CD4-positive, alpha-beta T cell treated with Interleukin-17A for 1 hour (primary cell): ENCODE measurements at places on chromosomes 3 and 15.
A peak's percentile ranks its signal among the peaks of the same experiment; 100 is the strongest.

DNA sequence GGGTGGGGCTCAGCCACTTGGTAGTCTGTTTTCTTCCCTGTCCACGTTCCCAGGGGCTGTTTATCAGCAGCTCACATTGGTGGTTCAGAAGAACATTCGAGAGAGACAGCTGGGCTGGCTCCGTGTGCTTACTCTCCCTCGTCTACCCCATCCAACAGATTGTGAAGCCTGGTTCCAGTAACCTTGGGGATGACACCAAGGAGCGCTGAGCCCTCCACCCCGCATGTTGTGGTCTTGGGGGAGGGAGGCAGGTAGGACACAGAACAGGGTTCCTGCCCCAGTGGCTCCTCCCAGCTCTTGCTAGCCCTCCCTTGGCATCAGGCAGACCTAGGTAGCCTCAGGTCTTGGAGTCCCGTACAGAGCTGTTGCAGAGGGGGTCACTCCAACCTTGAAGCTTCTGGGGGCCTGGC is 33.1 kb downstream of the KLF13 start:
- DNase-seq, result no peak

- no peak for DNase-seq
Measured at GRCh38 chr15:70741677-70742293, 21.6 kb downstream of the UACA start.

DNA sequence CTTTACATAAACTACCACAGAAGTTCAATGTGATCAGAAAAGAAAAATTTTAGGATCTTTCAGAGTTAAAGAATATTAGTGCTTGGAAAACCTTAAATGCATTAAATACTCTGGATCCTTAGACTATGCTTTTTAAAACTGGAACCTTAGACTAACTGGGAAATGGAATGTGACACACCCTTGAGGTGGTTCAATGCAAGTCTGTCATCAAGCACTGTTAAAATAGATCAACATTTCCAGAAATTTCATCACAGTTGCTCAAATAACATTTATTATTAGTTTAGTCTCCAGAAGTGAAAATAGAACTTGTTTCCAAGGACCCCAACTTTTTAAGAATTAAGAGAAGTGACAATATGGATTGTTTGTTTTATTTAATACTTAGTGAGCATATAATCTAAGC is 71.8 kb downstream of the GAP43 start:
- DNase-seq, result no peak

- no peak for DNase-seq
Measured at GRCh38 chr15:97316362-97316761, 644.1 kb upstream of the ARRDC4 start.

DNA sequence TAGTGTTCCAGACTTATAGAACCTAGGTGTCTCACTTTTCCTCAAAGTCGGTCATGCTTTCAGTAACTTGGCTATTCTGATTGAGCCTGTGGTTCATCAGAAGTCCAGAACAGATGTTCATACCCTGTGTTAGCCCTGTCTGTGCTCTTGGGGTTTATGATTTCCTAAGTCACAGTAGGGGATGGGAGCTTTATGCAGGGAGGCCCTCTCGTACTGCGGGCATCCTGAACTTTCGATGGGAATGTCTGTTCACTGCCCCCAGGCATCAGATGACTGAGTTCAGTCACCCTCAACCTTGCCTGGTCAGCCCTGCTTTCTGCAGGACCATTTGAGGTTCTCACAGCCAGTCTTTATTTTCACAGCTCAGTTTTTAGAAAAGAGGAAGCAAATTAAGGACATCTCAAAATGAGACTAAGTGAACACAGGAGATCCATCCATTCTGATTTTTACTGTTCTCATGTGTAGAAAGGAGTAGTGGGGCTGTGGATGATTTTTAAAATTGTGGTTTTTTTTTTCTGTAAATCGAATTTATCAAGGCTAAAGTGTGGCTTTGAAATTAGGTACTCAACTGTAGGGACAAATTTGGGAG is 71.3 kb downstream of the CMTM8 start:
- DNase-seq, result no peak

DNA sequence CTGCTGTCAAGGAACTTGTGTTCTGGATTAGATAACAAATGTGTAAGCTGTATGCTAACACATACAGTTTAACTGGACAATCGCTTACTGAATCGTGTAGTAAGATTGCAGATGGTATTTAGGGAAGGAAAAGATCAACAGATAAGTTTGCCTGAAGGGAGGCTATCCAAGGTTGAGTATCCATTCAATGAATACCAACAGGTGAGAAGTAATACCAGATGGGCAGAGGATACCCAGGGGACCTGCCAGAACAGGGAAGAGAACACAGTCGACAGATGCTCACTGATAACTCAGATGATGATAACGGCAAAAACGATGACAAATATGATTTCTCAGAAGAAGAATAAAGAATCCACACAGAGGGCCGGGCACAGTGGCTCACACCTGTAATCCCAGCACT is 3.2 kb upstream of the UACA start:
- DNase-seq, result no peak

DNA sequence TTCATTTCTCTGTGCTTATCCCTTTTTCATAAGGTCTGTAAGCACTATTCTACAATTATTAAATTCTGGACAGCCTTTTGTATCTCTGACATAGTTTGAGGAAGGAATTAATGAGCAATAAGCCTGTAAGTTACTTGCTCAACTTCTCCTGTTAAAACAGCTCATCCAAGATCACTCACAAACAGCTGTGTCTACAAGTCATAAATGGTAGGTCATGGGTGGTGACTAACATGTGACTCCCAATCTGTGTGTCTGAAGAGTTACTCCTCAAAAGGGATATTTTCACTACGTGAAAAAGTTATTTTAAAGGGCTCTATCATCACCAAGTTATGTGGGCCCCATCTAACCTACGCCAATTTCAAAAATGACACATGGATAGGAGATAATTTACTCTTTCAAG is 145.2 kb upstream of the CBLB start:
- DNase-seq, result no peak

- DNase-seq, result no peak
Measured at GRCh38 chr3:136957751-136958288, at the start of gene IL20RB. TSS of gene IL20RB (plus strand) at chr3:136957983. CDS start at chr3:136958114, 131 bp downstream.

DNA sequence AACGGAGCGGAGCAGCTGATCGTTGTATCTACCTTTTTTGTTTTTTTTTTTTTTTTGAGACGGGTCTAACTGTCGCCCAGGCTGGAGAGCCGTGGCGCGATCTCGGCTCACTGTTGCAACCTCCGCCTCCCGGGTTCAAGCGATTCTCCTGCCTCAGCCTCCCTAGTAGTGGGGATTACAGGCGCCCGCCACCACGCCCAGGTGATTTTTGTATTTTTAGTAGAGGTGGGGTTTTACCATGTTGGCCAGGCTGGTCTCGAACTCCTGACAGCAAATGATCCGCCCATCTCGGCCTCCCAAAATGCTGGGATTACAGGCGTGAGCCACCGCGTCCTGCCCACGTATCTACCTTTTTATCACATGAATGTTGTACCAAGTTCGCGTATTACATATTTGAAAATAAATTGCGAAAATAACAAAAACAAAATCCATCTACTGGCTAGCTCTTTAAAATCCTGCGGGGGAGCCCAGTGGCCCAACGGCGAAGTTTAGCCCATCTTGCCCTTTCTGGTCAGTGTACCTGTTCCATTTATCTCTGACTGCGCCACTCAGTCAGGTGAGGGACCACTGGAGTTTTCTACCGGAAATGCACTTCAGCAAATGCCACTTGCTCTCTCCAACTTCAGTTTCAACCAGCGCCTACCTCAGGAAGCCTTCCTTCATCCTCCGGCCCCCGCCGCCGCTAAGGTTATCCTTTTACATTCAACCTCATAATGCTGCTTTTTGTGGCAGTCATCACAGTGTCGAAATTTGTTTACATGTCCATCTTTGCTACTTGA is 1.2 kb upstream of the EIF3J start:
- peak; percentile 36 for DNase-seq

DNA sequence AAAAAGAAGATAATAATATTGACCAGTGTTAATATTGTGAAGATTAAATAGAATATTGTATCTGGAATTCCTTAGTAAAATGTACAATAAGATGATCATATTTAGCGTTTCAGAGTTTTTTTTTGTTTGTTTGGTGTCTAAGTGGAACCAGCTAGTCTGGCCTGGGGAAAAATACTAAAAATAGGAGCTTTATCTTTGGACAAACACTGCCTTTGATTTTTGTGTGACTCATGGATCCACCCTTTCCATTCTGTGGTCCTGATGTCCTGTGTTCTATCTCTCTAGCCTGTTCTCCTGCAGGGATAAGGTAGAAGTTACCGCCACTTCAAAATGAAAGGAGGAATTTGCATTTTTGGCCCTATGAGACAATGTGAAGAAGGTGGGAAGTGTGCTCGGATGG is 79.7 kb upstream of the CRBN start:
- DNase-seq, result no peak

GRCh38 chr3:5022187-5022965 is 43.1 kb downstream of the BHLHE40 start:
- no peak for DNase-seq

DNA sequence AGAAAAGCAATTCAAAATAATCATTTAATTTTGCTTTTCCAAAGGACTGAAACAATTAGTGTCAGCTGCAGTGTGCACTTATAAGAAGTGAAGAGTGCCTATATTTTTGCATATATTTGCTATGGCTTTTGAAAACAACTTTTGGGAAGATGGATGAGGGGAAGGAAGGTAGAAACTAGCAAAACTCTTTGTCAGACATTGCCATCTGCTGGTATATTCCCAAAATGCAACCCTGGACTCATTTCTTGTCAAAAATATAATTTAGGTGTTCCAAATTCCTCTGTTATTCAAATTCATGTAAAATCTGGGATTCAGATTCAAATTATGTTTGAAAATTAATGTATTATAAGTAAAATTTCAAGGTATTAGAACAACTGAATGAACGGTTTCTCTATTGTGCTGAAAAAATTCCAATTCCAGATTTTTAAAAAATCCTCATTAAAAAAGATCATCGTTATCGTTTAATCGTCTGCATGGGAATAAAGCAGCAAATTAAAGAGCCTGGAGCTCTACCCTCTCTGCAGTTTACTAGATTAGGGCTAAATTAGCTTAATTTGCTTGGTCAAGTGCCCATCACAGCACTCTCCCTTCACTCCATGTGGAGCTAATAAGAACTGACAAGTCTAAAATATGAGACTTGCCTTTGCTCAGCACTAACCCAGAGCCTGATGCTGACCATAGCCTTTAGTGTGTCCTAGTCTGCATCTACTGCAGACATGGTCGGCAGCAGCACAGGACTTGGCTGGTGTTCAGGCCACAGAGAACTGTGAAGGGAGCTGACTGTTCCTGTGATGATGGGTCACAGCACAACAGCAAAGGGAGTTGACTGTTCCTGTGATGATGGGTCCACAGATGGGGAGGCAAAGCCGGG is 67.9 kb upstream of the MITF start:
- peak; percentile 7 for DNase-seq

DNA sequence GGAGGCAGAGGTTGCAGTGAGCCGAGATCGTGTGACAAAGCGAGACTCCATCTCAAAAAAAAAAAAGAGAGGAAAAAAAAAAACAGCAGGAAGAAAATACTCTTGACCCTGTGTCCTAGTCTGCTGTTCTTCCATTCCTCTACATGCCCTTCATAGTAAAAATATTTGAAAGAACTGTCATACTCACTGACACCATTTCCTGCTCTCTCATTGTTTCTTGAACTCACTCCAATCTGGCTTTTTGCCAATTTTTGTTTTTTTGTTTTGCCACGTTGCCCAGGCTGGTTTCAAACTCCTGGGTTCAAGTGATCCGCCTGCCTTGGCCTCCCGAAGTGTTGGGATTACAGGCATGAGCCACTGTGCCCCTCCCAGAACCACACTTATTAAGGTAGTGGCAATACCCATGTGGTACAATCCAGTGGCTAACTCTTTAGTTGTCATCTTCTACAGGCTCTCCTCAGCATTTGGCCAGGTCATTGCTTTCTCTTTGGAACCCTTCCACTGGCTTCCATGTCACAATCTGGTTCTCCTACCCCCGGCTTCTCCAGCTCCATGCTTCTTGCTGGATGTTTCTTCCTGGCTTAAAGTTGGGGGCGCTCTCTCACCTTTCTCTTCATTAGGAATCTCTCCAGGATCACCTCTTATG is 238.2 kb upstream of the C2CD4B start:
- DNase-seq, result no peak

DNA sequence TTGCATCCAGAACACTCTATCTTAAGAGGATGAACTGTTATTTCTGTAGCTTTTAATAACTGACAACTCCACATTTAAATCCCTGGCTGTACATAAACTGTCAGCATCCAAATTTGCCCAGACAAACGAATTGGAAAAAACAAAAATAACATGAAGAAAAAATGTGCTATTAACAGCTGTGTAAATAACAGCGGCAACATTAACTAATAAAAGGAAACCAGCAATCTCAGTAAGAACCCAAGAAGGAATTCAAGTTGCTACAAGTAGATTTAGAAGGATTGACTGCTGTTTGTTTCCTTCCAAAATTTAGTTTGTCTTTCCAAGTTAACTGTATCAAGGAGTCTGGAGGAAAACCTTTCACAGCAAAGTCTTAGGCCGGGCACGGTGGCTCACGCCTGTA is 550.6 kb upstream of the MDFIC2 start:
- no peak for DNase-seq

DNA sequence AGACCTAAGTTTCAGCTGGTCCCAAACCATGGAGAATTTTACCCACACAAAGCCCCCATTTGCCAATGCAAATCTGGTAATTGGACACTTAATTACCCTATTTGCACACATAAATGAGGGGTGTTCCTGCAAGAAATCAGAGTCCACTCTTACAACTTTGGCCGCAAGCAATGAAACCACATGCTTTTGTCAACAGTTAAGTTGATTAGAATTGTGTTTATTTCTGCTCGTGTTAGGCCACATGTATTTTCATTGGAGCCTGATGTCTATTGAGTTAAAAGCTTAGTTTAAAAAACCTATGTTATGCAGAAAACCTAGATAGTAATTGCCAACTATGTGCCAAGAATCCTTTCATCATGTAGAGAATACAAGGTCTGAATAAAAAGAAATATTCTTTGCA is 153.8 kb upstream of the CMC1 start:
- DNase-seq, result no peak

DNA sequence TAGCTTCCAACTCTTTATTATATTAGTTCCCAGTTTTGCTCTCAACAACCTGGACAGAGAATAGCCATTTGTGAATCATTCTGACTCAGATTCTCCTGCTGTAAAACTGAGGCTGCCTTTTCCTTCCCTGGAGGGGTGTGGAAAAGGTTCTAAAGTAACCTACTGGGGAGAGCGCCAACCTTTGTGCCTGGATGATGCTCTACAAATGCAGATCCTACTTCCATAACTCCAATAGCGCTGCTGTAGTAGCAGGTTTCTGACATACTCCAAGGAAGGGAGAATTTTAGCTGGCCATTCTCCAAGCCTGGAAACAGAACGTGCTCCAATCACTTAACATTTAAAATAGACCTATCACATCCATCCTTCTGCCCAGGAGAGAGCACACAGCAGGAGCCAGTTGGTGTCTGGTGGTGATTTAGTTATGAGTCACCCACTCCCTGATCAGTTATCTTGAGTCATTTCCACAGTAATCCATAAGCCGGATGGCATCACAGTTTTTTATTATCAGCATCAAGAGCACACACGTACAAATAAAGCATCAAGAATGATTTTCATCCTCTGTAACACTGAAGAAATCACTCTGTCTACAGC is 38.3 kb downstream of the MYH15 start:
- no peak for DNase-seq
